Right atrium auricular region (tissue), 2 donors: ENCODE measurements at places on chromosomes 13 and 19. TPM values are rescaled to one million over a fixed set of nuclear protein-coding genes. Genes with fewer than 3 reads are reported as not detected.

DNA sequence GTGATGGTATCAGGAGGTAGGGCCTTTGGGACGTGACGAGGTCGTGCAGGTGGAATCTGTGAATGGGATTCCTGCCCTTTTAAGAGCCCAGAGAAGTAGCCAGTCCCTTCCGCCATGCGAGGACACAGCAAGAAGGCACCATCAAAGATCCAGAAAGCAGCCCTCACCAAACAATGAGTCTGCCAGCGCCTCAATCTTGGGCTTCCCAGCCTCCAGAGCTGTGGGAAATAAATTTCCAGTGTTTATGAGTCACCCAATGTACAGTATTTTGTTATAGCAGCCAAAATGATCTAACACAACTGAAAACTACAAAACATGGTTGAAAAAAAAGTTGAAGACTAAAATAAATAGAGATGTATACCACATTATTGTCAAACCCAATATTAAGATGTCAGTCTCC lies 16.9 kb upstream of the LAMP1 start:
- no peak for DNase-seq
- H3K27ac ChIP-seq, result no peak overlapping the region
- H3K36me3 ChIP-seq, result no peaks in the 10 kb centered on the region
- H3K4me3 ChIP-seq, result no peak overlapping the region
- H3K27me3 ChIP-seq, result no peaks in the 10 kb centered on the region
- H3K4me1 ChIP-seq, result no peaks in the 10 kb centered on the region

DNA sequence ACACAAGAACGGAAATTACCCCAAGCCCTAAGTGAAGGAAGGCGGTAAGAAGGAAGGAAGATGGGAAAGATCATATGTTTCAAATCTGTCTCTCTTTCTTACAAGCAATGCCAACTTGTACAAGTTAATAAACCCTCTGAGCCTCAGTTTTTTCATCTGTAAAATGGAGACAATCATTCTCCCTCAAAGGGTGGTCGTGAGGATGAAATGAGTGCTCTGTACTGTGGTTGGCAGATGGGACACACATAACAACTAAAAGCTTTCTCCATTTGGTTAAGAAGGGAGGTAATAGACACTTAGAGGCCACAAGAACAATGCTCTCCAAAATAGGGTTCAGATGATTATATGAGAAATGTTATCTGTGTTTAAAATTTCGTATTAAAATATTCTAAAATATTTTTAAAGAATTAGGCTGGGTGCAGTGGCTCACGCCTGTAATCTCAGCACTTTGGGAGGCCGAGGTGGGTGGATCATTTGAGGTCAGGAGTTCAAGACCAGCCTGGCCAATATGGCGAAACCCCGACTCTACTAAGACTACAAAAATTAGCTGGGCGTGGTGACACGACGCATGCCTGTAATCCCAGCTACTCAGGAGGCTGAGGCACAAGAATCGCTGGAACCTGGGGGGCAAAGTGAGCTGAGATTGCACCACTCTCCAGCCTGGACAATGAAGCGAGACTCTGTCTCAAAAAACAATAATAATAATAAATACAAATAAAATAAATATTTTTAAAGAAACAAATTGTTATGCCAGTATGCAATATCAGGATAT lies 89.7 kb downstream of the STARD13 start:
- peaks cover 86% of the 10 kb centered on the region for H3K4me1 ChIP-seq
- no peak for DNase-seq
- peak overlapping the region; percentile 48 for H3K27ac ChIP-seq
- no peak overlapping the region for H3K4me3 ChIP-seq
- no peaks in the 10 kb centered on the region for H3K36me3 ChIP-seq

DNA sequence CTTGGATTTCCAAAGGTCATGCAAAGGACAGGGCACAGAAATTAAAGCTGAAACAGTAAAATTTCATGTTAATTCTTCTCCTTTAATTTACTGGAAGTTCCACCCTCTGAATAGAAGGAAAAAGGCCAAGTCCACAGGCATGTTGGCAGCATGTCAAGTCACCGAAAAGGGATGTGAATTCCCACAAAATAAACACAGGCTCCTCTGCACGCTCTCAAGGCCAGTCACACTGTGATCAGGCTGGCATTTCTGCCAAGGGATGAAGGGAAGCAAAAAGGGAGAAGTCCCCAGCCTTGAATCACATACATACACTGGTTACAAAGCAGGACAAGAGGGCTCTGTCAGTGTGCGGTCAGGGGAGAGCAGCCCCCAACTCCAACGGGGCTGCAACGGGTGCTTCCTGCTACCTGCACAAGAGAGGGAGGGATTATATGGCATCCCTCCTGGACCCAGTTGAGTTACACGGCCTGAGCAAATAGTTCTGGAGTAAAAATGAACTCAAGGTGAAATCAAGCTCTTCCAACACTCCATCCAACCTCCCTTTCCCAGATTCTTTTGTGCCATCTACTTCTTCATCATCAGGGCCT lies 6.9 kb downstream of the DCLK1 start:
- peaks cover 12% of the 10 kb centered on the region for H3K4me1 ChIP-seq
- no peak overlapping the region for H3K4me3 ChIP-seq
- DNase-seq, result no peak
- H3K27ac ChIP-seq, result no peak overlapping the region
- H3K36me3 ChIP-seq, result no peaks in the 10 kb centered on the region
- H3K27me3 ChIP-seq, result no peaks in the 10 kb centered on the region

DNA sequence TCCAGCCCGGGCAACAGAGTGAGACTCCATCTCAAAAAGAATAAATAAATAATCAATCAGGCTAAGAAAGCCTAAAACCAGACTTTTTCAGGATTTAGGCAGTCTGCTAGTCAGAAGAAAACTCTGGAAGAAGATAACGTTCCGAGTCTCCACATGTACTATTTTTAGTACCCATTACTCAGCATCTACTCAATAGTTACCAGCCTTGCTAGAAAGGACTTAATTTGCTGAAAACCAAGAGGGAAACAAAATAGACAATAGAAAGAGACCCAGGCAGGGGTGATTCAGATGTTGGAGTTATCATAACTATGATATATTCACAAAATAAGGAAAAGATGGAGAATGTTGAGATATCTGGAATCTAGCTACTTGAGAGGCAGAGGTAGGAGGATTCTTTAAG lies 3.6 kb upstream of the LIN7B start:
- H3K27me3 ChIP-seq, result no peaks in the 10 kb centered on the region
- H3K4me1 ChIP-seq, result no peaks in the 10 kb centered on the region
- H3K4me3 ChIP-seq, result no peak overlapping the region
- peaks cover 35% of the 10 kb centered on the region for H3K36me3 ChIP-seq
- no peak for DNase-seq

DNA sequence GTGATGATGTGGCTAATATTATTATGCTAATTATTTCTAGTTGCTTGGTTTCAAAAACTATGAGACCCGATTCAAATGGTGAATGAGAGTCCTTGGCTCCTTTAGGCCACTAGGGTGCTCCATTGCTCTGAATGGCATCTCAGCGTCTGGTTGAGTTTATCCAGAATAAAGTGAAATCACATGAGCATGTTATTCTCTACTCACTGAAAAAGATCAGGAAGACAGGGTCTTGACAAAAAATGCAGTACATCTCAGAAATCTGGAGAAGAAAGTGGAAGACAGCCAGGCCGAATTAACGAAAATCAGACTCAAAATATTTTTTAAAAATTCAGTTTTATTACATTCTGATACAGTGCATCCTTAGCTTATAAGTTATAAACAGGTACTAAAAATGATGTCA lies 516.2 kb downstream of the MYO16 start:
- no peak overlapping the region for H3K4me3 ChIP-seq
- no peak overlapping the region for H3K27ac ChIP-seq
- DNase-seq, result no peak
- no peaks in the 10 kb centered on the region for H3K36me3 ChIP-seq

- no peaks in the 10 kb centered on the region for H3K36me3 ChIP-seq
- H3K4me1 ChIP-seq, result peaks cover 33% of the 10 kb centered on the region
- no peaks in the 10 kb centered on the region for H3K27me3 ChIP-seq
- peak within 1 kb of the TSS; percentile 73 for H3K4me3 ChIP-seq
Measured at GRCh38 chr13:26557393-26558073, at the start of gene WASF3. Gene WASF3 (plus strand): TSS chr13:26557683. CDS start chr13:26642271, 84,588 bp downstream.

GRCh38 chr19:18762125-18763023 lies 28.7 kb downstream of the COMP start:
- H3K4me3 ChIP-seq, result no peak overlapping the region
- DNase-seq, result no peak
- H3K27ac ChIP-seq, result peak overlapping the region; percentile 45

- DNase-seq, result no peak
- no peaks in the 10 kb centered on the region for H3K36me3 ChIP-seq
Measured at GRCh38 chr13:95536632-95537241, 15.8 kb upstream of the CLDN10 start.

- no peaks in the 10 kb centered on the region for H3K27me3 ChIP-seq
- H3K4me3 ChIP-seq, result no peak overlapping the region
- DNase-seq, result peak; percentile 47
- no peaks in the 10 kb centered on the region for H3K36me3 ChIP-seq
- H3K27ac ChIP-seq, result no peak overlapping the region
Measured at GRCh38 chr19:54254195-54254906, 2.7 kb downstream of the LILRB5 start.

DNA sequence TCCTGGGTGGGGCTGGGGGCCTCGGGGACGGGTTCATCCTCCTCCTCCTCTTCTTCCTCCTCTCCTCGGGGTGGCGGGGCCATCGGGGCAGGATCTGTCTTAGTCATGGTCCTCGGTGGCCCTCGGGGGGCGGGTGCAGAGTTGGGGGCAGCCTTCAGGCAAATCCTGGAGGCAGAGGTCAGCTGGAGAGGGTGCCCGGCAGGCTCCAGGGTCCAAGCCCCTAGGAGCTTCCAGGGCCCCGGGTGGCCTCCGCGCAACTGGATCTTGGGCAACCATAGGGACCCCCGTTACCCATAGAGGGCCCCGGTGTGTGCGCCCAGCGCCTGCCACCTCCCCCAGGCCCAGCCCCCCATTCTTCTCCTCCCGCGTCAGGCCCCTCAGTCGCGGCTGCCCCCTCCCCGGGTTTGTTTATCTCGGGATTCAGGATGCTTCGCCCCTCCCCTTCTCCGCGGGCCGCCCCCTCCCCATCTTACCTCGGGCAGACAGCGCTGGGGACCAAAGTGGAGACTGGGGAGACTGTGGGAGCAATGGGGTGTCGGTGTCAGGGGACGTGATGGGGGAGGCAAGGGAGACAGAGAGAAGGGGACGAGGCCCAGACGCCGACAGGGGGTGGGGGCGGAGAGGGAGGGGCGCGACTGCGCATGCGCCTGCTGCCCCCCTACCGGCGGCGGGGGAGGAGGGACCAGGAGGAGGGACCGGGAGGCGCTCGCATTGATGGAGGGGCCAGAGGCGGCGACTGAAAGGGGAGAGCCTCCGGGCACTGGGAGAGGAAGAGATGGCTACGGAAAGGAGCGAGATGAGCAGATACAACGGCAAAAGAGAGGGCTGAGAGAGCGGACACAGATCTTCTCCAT lies at the start of gene CLIP3:
TSS of gene CLIP3 (minus strand) at position 623 of the 854 bp plus-strand sequence. CDS start at position 107, 516 bp downstream.
- no peaks in the 10 kb centered on the region for H3K36me3 ChIP-seq
- DNase-seq, result no peak
- H3K4me1 ChIP-seq, result peaks cover 15% of the 10 kb centered on the region
- no peaks in the 10 kb centered on the region for H3K27me3 ChIP-seq
- H3K27ac ChIP-seq, result peak within 1 kb of the TSS; percentile 4

- DNase-seq, result no peak
- H3K27me3 ChIP-seq, result no peaks in the 10 kb centered on the region
- no peaks in the 10 kb centered on the region for H3K36me3 ChIP-seq
- no peaks in the 10 kb centered on the region for H3K4me1 ChIP-seq
Measured at GRCh38 chr13:26041444-26041843, 10.4 kb downstream of the SHISA2 start.

- H3K4me3 ChIP-seq, result no peak overlapping the region
- no peak for DNase-seq
- no peaks in the 10 kb centered on the region for H3K27me3 ChIP-seq
- H3K27ac ChIP-seq, result no peak overlapping the region
- peaks cover 1% of the 10 kb centered on the region for H3K36me3 ChIP-seq
- H3K4me1 ChIP-seq, result peaks cover 20% of the 10 kb centered on the region
Measured at GRCh38 chr19:15340086-15340485, 7.7 kb upstream of the BRD4 start.

GRCh38 chr19:35879770-35880317 lies 11.5 kb downstream of the APLP1 start:
- H3K4me1 ChIP-seq, result peaks cover 7% of the 10 kb centered on the region
- no peak overlapping the region for H3K4me3 ChIP-seq
- peak; percentile 86 for DNase-seq
- no peaks in the 10 kb centered on the region for H3K27me3 ChIP-seq

- H3K4me3 ChIP-seq, result no peak overlapping the region
- H3K4me1 ChIP-seq, result peaks cover 21% of the 10 kb centered on the region
- H3K36me3 ChIP-seq, result no peaks in the 10 kb centered on the region
- no peak for DNase-seq
- H3K27me3 ChIP-seq, result no peaks in the 10 kb centered on the region
Measured at GRCh38 chr19:7860714-7861618, 13.2 kb downstream of the PRR36 start.

- H3K27ac ChIP-seq, result peak overlapping the region; percentile 90
- peak overlapping the region; percentile 78 for H3K4me3 ChIP-seq
- peaks cover 27% of the 10 kb centered on the region for H3K4me1 ChIP-seq
- H3K27me3 ChIP-seq, result no peaks in the 10 kb centered on the region
- no peaks in the 10 kb centered on the region for H3K36me3 ChIP-seq
Measured at GRCh38 chr19:11737964-11738745, 591 bp downstream of the ZNF823 start.

DNA sequence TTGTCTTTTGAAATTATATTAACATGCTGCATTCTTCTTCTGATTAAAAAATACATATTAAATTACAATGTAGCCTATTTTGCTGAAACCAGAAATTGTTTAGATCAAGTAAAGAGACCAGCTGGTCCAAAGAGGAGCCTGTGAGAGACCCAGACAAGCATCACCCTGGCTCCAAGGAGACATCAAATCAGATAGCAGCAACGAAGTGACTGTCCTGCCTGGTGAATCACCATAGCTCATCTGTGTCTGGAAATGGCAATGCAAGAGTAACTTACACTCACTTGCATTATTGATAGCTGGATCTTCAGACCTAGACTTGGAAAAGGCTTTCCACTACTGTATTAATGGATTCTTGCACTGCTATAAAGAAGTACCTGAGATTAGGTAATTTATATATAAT lies 169.1 kb downstream of the KCTD12 start:
- peaks cover 2% of the 10 kb centered on the region for H3K4me1 ChIP-seq
- no peak overlapping the region for H3K4me3 ChIP-seq
- H3K27me3 ChIP-seq, result no peaks in the 10 kb centered on the region
- H3K27ac ChIP-seq, result no peak overlapping the region
- H3K36me3 ChIP-seq, result no peaks in the 10 kb centered on the region
- DNase-seq, result no peak

DNA sequence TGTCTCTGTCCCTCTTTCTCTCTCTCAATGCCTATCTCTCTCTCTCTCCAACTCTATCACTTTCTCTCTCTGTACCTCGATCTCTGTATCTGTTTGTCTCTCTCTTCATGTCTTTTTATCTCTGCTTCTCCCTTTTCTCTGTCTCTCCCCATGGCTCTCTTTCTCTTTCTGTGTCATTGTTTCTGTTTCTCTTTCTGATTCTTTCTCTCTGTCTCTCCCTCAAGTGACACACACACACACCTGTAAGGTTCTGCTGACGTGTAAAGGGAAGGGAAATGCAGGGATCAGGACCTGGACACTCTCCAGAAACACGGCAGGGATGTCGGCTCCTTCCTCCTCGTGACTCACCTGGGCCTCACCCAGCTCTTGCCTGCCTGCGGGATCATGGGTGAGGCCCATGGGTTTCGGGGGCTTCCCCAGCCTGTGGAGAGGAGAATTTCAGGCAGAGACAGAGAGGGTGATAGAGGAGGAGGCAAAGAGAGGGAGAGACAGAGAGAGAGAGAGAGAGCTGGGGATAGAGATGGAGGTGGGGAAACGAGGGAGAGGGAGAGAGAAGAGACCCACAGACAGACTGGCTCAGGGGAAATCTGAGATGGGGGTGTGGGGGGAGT lies 5.4 kb upstream of the PLAUR start:
- no peak overlapping the region for H3K4me3 ChIP-seq
- H3K27me3 ChIP-seq, result no peaks in the 10 kb centered on the region
- no peaks in the 10 kb centered on the region for H3K36me3 ChIP-seq
- no peak overlapping the region for H3K27ac ChIP-seq
- no peak for DNase-seq

The C19orf67 gene
- total RNA-seq, result not detected

The METTL21C gene
- total RNA-seq, result not detected

The ZNF581 gene
- 8.6 TPM for total RNA-seq

The ZNF266 gene
- total RNA-seq, result 7.8 TPM

The DAND5 gene
- 10.7 TPM for total RNA-seq
